ENCODE measurements at places on chromosomes 12 and 14.

- DNase-seq: no peak
Observed at GRCh38 chr12:57452937-57453509, 2.1 kb upstream of the INHBE start.

- DNase-seq: no peak
Observed at GRCh38 chr14:24057271-24057670, 5.5 kb downstream of the CARMIL3 start.

DNA sequence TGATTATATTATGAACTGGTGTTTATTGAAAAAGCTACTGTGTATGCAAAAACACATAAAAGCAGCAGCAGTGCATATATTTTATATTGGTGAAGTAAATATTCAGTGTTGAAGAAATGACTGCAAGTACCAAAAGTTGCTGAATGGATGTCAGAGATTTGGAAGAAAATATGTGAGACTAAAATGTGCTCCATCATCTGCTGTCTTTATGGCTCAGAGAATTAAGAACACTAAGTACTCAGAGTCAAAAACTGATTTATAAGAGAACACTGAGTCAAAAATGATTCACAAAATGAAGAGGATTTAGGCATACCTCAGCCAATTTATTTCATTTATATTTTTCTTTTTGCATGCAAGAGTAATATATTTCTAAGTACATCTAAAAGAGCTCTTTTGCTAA is 86.3 kb upstream of the PDZRN4 start:
- no peak for DNase-seq

DNA sequence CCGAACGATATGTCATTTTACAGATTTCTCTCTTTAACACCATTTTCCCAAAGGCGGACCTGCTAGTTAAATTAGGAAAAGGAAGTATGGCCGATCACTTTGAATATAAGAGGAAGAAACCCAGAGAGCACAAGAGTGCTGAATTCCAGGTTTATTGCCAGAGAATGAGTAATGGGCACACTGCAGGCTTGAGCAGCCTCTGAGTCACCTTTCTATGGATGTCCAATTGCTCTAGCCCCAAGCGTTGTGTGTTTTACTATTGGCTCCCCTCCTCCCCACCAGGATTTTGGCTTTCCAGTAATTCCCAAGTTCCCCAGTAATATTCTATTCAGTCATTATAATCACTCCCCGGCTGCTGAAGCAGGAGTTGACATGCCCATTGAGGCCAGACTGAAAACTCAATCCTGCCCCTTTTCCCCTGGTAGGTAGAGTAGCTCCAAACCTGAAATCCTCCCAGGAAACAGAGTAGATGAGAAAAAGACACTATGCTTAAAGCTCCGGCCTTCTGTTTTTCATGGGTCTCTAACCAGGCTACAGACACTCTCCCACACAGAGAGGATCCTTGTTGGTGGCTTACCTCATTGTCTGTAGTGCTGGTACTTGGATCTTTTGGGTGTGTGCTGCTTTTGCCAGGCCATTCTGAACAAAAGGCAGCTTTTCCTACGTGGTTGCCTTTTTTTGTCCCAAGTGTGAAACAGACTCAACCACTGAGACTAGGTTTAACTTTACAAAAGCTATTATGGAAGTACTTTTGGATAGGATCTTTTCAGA is 704.3 kb upstream of the FLRT2 start:
- DNase-seq: no peak

GRCh38 chr12:51527966-51528365 is 63.1 kb upstream of the SCN8A start:
- DNase-seq: no peak

DNA sequence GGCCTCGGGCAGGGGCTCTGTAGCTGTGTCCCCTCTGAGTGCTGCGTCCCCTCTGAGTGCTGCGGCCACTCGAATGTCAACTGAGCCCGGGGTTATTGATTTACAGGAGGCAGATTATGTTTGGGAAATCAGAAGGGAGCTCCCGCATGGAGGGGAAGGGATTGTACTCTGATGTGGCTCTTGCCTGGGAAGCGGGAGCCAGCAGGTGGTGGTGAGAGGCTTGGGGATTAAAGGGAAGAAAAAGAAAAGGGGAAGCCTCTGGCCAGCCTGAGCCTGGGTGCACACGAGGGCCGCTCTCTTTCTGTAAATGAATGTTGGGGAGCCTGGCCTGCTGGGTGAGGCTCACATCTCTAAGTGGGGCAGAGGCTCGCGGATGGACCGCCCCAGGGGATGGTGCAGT is 143.7 kb downstream of the AACS start:
- no peak for DNase-seq
